ENCODE measurements at places on chromosomes 7 and 10.

DNA sequence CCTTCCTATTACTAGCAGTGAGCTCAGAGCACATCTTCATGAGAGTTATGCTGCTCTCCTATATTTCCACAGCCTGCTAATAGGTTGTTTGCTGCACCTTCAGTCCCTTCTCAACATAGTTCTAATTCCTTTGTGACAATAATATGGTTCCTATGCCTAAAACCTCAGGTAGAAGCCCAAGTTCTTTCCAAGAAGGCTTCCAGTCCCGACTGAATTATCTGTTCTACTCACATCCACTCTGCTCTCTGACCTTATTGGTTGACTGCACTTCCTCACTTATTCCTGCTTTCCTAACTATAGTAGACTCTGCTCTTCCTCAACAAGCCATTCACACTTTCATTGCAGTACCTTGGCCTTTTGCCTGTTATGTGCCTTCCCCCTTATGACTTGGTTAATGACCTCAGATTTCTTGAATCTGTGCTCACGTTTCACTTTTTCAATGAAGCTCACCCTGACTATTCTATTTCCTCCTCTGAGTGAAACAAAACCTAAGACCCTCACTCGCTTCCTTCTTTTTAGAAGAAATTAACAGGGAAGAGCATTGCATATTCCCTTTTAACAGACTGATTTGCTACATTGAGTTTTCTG lies 132.7 kb downstream of the MDFIC start:
- DNase-seq, result no peak

GRCh38 chr7:67847092-67847787 lies 850.6 kb downstream of the TYW1 start:
- DNase-seq, result no peak

GRCh38 chr7:139702811-139703486 lies 74.8 kb downstream of the HIPK2 start:
- DNase-seq, result no peak

DNA sequence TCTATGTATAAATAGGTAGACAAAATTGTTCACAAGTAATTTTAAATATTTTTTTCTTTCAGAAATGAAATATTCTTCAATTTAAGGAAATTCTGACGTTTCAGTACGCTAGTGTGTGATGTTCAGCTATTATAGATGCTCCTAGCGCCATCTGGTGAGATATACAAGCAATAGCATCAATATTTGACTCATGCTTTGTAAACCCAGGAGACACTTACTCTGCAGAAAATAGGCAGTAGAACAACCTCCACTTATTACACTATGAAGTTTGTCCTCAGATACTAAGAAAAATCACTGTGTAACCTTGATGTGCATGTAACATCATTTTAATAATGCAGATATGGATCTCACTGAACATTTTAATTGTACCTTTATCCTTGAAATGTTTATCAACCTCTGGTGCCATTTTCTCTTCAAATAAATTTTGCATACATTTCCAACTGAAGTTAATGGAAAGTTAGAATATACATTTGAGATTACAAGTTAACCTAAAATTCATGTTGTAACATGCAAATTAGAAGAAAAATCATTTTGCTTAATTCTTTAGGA lies 151.5 kb upstream of the FAM3C start:
- peak; percentile 60 for DNase-seq

DNA sequence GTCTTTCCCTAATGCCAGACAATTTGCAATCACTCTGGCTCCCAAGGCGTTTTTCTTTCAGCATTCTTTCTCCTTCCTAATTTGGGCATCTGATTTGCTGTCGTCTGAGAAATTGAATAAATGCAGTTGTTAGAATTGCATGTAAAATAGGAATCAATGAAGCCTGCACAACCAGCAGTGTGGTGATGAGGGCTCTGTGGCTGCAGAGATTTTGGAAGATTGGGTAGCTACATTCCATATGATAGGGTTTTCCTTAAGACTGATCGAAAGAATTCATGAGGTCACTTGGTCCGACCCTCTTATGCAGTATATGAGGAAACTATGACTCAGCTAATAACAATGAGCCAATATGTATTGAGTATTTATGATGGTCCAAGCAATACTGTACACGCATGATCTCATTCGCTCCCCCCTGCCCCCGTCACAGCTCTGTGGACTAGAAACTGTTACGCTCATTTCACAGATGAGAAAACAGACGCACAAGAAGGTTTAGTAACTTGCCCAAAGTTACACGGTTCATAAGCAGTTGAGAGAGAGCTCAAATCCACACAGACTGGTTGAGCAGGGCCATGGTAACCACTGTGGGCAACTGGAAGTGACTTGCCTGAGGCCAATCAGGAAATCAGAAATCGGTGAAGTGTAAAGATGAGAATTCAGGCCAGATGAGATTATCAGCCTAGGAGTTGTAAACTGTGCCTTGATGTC lies 527.2 kb downstream of the GATA3 start:
- no peak for DNase-seq

DNA sequence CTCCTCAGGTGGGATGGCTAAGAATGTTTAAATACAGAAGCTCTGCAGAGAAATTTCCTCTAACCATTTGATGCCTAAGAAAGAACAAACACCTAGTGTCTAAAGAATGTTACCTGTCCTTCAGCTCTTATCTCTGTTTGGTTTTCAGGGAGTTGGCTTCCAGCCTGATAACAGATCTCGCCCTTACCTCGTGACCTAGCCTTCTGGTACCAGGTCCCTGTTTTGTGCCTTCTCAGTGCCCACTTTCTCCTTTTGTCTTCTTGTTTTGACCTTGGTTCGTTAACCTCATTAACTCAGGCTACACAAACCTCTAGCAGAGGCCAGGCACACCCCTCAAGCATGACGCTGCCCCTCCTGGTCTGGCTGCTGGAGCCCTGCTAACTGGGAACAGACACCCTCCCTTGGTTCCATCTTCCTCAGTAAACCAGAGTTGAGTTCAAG lies 16.1 kb upstream of the RAB11FIP2 start:
- no peak for DNase-seq

- peak; percentile 41 for DNase-seq
Observed at GRCh38 chr10:79149662-79150443, 81.1 kb downstream of the ZMIZ1 start.

GRCh38 chr10:66862687-66863258 lies 63.1 kb upstream of the LRRTM3 start:
- DNase-seq, result no peak

DNA sequence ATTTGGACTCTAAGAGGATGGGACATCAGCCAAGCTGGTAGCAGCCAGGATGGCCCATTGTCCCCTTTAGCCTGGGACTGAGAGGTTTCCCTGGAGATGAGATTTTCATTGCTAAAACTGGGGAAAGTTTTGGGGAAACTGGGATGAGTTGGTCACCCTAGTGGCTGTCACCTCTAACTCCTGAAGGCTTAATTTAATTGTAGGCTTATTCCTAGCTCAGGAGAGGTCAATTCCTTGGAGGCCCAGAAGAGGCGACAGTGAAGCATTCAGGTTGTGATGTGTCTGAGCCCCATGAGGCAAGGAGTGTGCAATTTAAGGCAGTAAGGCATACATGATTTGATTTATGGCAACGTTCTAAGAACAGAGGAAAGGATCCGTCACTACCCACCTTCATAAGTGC lies 24.9 kb upstream of the JAZF1 start:
- DNase-seq, result no peak

DNA sequence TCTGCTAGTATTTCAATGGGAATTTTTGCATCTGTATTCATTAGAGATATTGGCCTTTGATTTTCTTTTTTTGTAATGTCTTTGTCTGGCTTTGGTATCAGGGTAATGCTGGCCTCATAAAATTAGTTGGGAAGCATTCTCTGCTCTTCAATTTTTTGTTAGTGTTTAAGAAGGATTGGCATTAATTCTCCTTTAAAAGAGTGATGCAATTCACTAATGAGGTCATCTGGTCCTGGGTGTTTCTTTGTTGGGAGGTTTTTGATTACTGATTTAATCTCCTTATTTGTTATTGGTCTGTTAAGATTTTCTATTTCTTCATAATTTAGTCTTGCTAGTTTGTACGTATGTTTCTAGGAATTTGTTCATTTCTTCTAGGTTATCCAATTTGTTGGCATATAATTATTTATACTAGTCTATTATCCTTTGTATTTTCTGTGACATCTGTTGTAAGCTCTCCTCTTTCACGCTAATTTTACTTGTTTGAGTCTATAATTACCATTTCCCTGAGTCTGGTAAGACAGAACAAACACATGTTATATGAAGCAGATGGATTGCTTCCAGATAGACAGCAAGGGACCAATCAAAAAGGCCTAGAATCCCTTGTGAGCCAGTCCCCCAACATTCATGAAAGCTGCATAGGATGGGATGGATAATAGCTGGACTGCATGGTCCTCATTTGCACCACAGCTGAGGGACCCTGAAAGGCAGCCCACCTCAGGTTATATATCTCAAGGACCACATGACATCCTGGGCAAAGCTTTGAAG lies 54.4 kb downstream of the MTPAP start:
- no peak for DNase-seq

DNA sequence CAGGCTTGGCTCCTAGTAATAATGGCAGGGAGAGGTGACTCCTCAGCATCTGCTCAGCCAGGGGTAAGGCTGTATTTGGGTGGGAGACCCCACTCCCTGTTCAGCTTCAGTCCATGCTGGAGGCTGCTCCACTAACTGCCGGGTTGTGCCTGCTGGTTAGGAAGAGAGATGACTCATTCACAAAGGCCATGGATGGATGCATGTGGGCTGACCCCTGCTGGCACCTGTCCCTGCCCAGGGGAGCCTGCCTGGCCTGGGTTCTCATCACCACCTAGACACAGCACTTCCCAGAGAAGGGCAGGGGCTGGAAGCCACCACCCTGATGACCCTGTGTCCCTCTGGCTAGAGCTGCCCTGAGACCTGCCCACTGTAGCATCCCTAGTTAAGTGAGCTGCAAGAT lies 59.0 kb downstream of the VSTM4 start:
- DNase-seq, result no peak

- DNase-seq, result no peak
Observed at GRCh38 chr7:80732630-80733029, 94.2 kb downstream of the CD36 start.

GRCh38 chr7:156121956-156122355 lies 309.7 kb upstream of the SHH start:
- DNase-seq, result no peak

DNA sequence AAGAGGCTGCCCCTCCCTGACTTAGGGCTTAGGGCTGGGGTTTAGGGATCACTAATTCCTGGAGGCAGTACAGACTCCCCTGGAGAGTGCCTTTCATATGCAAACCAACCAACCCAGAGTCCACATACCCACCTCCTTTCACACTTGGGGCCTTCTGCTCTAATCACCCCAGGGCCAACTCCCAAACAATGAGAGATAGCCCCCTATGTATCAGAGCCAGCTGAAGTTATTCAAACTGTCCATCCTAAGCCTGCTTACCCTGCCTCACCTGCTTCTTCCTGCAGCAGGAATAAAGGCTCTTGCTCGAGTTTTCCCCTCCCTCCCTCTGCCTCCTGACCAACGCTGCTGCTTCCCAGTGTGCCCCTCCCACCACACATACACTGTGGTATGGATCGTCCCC lies 51.8 kb upstream of the SLC35G1 start:
- DNase-seq, result no peak

DNA sequence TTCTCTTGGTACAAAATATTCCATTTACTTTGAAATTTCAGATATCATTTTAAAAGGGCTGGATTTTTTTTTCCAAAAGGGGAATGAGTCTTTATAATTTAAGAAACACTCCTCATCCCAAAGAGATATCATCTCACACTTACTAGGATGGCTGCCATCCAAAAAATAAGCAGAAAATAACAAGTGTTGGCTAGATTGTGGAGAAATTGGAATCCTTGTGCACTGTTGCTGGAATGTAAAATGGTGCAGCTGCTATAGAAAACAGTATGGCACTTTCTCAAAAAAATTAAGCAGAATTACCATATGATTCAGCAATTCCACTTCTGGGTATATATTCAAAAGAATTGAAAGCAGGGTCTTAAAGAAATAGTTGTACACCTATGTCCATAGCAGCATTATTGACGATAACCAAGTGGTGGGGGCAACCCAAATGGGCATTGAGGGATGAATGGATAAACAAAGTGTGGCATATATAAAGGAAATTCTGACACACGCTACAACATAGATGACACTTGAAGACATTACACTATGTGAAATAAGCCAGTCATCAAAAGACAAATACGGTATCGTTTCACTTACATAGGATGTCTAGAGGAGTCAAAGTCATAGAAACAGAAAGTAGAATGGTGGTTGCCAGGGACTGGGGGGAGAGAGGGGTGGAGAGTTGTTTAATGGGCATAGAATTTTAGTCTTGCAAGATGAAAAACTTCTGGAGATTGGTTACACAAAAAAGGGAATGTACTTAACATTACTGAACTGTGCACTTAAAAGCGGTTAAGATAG lies 53.8 kb downstream of the LSM5 start:
- DNase-seq, result no peak

DNA sequence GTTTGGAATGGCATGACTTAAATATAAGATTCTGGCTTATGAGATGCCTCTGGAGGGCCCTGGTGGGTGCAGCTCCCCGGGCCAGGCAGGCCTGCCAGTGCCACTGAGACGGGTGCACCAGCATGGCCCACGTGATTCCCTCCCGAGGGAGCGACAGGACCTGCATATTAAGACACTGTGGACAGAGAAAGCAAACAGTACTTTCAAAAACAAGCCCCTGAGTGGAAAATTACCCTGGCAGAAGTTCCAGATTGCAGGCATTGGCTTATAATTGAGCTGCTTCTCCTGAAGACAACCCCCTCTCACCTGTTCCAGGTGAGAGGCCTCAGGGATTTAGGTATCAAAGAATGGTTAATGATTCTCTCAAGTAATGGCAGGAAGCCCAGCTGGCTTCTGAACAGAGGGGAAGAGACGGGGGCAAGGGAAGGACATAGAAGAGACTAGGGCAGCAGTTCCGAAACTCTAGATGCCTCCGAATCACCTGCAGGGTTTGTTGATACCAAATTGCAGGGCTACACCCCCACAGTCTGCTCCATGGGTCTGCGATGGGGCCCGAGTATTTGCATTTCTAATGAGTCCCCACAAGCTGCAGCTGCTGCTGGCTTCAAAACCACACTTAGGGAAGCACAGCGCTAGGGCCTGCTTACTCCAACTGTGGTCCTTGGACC lies 66.0 kb upstream of the DOCK1 start:
- DNase-seq, result no peak

- no peak for DNase-seq
Observed at GRCh38 chr7:129634361-129635034, 23.0 kb downstream of the NRF1 start.

DNA sequence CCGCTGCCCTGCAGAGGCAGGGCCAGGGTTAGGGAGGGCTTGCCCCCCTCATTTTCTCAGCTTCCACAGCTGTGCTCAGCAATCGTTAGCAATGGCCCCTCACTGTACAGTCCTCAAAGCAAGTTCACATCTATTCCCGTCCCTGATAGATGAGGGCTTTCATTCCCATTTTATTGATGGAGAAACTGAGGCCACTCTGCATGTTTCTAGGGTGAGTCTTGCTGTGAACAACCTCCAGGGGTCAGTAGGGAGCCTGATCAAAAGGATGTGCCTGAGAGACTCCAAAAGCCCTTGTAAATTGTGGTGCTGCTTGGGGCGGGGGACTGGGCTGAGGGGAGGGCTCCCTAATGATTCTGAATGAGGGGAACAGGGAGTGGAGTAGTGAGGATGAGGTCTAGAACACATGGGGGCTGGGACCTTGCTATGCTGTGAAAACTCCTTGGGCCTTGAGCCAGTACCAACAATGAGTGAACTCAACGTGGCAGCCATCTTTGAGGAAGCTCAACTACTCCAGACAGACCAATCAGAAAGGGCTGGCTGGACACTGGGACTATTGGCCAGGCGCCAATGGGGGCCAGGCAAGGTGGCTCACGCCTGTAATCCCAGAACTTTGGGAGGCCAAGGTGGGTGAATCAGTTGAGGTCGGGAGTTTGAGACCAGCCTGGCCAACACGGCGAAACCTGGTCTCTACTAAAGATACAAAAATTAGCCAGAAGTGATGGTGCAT lies 6.7 kb upstream of the GRIFIN start:
- no peak for DNase-seq
